ENCODE measurements at places on chromosomes 1 and 21.

GRCh38 chr1:2965676-2966075 lies 55.6 kb upstream of the ACTRT2 start:
- DNase-seq, result no peak

- DNase-seq, result no peak
Observed at GRCh38 chr1:193079187-193079586, 19.8 kb downstream of the RO60 start.

DNA sequence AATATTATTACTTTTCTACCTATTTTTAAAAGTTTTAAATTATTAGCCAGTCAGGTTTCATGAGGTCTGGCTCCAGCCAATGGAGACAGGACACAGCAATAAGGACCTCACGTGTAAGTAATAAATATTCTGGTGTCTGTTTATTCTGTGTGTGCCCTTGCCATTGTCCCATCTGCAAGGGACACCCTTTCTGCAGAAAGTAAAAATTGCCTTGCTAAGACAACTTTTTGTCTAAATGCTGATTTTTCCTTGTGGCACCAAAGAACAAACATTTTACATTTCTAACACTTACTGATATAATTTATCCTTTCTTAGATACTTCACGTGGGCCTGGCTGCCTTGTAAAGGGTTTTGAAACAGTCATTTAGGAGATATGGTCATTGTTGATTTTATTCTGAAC lies 29.4 kb downstream of the OVAAL start:
- DNase-seq, result no peak

GRCh38 chr1:6509919-6510291 lies 18.4 kb upstream of the PLEKHG5 start:
- no peak for DNase-seq

DNA sequence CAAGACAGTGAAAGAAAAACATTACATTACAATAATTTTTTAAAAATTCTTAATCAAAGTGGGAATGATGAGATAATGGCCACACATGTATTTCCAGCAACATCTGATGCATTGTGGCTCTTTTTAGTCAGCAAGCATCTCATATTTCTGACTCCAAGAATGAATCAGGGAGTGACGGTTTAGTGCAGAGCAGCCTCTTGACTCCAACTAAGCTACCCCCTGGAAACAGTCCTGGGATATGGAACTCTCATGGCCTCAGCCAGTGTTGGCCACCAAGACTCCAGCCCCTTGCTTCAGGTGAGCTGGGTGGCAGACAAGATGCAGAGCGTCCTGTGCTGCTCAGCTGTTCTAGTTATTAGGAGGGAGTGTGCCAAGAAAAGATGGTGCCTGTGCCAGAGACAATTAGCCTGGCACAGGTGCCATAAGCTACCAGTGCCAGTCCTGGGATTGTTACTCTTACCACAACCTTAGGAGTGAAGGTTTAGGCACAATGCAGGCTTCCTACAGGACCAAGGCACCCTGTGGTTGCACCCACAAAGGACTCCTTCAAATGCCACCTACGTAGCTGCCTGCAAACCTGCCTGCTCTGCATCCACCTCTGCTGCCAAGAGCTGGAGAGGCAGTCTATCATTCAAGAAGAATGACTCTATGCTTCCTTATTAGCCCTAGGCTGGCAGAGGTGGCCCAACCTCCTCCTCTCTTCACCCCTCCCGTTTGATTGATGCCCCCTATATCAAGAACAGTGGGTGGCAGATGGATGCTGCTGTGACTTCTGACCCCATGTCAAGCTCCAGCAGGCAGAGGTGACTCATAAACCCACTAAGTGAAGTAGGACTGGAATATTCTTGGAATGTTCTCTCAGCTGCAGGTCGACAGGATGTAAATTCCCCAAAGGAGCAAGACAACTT lies 6.0 kb upstream of the SEC16B start:
- no peak for DNase-seq

GRCh38 chr1:234865171-234866006 lies 255.4 kb upstream of the IRF2BP2 start:
- no peak for DNase-seq

DNA sequence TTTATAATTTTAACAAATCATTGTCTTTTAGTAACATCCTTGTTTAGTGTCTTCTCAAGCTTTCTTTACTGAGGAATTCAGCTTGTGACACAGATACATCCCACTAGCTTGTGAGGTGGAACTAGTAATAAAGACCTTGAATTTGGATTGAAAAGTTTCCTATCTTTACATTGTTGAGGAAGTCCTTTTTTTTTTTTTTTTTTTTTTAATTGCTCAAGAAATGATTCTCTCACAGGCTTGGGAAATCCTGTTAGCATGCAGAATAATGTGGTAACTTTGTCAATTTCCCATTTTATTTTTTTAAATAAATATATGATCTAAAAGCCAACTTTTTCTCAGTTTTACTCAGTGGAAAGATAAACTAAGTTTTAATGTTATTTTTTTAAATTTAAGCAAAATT lies 15.8 kb downstream of the DENND2D start:
- DNase-seq, result no peak

DNA sequence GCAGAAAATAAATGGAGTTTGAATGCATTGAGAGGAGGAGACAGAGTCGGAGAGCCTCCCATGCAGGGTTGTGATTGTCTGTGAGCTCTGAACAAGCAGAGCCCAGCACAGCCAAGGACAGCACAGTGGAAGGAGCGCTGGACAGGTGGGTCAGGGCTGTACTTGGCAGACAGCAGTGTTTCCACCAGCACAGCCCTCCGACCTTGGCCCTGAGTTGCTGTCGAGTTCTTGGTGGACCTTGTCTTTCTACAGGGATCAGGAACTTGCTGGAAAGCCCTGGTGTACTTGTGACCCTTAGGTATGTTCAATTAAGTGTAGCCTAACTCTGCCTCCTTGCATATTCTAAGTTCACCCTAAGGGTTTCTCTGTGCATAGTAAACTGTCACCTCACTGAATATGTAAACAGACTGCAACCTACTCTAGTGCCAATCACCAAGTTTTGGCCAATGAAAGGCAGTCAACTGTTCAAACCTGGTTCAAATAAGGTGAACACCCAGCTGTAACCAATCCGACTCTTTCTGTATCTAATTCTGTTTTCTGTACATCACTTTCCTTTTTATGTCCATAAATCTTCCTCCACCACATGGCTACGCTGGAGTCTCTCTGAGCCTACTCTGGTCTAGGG lies 86.6 kb upstream of the SLC25A33 start:
- no peak for DNase-seq

DNA sequence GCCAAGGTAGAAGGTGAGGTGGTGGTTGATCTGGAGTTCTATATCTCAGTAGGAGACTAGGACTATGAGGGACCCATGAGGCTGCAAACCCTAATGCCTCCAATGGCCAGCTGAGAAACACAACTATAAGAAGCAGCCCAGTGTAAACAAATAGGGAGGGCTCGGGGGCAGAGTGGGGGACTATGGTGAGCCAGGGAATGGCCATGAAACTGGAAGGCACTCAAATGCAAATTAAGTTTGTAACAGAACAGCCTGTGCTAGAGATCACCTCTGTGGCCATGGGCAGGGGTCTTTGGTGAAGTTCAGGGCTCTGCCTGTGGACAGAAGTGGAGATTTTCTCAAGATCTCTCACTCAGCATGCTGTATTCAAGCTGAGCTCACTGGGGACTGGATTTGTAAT lies 187.1 kb downstream of the GRIK3 start:
- DNase-seq, result no peak

DNA sequence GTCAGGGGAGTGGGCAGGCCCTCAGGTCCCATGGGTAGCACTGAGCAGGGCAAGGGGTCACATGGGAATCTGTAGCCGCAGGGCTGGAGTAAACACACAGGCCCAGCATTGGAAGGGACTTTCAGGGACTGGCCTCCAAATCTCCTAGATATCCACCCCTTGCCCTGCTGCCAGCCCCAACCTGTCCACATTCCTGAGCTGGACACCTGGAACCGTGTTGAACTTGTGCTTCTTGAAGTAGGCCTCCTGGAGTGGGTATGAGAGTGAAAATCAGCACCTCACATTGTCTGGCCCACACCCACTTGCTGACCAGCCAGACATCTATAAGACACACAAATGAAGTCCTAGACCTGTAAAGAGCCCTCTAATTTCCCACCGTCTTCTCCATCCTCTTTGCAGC lies 7.7 kb downstream of the POMGNT1 start:
- no peak for DNase-seq

- DNase-seq, result no peak
Observed at GRCh38 chr1:205013683-205014367, 29.2 kb upstream of the CNTN2 start.

DNA sequence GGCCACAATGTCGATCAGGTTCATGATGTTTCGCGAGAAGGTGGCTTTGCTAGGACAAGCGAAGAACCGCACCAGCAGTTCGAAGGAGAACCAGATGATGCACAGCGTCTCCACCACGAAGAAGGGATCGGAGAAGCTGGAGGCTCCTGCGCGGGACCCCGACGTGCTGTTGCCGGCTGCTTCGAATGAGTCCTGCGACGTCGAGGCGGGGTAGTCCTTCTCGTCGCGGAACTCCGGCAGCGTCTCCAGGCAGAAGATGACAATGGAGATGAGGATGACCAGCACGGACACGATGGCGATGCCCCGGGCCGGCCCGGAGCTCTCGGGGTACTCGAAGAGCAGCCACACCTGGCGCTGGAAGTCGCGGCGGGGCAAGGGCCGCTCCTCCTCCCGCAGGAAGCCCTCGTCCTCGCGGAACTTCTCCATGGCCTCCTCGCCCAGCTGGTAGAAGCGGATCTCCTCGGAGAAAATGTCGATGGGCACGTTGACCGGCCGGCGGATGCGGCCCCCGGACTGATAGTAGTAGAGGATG lies 869 bp downstream of the KCNA3 start:
- peak; percentile 49 for DNase-seq

GRCh38 chr1:208551024-208551423 lies 306.8 kb upstream of the PLXNA2 start:
- no peak for DNase-seq
